ENCODE measurements at places on chromosomes 1 and 21.

DNA sequence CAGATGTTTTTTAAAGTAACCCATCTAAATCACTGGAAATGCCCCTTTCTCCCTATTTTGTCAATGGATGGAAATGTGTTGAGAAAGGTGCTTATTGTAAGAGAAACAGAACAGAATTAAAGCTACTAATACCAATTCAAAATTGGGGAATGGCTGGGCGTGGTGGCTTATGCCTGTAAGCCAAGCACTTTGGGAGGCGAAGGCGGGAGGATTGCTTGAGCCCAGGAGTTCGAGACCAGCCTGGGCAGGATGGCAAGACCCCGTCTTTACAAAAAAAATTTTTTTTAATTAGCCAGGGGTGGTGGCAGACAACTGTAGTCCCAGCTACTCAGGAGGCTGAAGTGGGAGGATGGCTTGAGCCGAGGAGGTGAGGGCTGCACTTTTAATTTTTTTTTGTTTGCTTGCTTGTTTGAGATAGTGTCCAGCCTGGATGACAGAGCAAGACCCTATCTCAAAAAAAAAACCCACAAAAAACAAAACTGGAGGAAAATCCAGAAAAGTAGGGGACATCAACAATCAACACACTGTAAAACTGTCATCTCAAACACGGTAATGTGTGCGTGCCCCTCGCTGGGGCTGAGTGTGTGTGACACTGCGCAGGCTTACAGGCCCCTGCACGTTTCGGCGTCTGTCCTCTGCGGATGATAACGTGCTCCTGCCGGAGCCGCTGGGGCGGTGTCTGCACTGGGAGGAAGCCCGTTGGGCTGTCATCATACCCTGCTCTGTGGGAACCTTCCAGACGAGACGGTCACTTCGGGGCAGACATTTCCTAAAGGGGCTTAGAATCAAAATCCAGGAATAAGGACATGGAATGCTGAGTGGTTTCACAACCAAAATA, 11.6 kb upstream of the POFUT2 start:
- no peak for DNase-seq

DNA sequence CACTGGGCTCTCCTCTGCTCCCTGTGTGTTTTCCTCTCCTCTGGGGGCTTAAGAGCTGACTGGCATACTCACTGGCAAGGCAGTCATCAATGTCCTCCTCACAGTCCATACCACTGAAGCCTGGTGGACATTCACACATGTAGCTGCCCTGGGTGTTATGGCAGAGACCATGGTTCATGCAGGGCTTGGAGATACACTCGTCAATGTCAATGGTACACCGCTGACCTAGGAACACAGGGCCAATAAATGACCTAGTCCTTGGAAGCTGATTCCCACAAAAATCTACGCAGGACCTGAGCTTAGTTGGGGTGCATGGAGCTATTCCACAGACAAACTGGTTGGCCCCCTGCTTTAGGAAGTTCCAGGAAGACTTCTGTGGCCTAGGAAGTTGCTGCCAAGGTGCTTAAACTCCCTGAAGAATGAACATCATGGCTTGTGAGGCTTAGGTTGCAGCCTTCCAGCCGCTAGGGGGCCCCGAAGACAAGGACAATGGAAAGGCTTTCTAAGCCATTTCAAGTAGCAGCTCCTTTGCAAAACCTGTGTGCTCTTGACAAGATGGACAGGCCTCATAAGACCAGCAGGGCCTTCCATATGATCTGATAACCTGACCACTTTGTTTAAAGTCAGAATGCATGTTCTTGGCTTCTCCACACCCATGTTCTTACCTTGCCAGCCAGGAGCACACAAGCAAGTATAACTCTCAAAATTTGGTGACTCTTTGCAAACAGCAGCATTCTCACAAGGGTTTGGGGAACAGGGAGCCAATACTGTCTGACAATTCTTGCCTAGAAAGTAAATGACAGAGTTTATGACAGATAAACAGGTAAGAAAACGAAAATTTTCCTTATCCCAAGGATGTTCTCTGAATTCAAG, 52.3 kb upstream of the ADAM30 start:
- DNase-seq, result peak; percentile 28

DNA sequence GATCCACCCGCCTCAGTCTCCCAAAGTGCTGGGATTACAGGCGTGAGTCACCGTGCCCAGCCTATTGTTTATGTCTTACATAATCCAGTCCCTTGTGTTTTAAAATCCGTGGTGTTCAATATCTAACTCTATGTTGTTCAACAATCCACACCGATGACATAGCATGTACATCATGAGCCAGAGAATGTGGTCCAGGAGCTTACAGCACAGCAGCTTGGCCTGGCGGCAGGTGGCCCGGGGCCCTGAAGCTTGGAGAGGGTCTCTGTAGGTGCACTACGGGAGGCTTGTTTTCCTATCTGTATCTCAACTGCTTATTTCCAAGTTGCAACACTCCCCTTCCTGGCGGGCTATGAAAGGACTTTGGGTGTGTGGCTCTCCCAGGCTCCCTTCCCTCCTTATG, 138.4 kb downstream of the ADSS2 start:
- DNase-seq, result no peak

DNA sequence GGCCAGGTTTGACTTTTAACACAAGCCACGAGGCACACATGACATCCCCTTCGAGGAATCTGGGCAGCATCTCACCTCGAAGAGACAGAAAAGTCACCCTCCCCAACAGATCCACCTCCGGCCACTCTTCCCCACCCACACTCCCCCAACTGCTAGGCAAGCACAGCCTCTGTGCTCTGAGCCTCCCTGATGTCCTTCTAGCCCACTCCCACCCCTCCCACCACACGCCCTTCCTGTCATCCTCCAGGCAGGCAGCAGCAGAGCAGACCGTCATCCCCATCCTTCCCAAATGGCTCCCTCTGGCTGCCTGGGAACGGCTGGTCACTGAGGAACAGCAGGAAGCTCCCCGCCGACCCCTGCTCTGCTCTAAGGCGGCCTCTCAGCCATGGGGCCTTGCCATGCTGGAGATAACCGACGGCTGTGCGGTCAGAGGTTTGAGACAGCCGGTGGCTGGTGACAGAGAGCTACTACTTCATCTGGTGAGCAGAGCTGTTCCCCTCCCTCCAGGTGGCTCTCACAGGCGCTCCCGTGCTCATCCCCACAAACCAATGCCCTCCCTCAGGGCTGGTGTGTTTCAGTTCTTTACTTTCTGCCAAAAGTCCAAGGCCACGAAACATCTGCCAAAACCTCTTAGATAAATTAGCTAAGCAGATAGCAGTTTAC, 25.6 kb downstream of the NPHP4 start:
- no peak for DNase-seq

GRCh38 chr21:43872531-43873197, 7.6 kb downstream of the AGPAT3 start:
- no peak for DNase-seq

Measured in NK-92 treated with Interleukin-12 subunit alpha and Interleukin-12 subunit beta, amount 100 ng/mL, for 24 hours (cell line).